ENCODE measurements at places on chromosomes 5 and 9.
A peak's percentile ranks its signal among the peaks of the same experiment; 100 is the strongest.

GRCh38 chr5:123709422-123709821, 197.4 kb downstream of the CSNK1G3 start:
- DNase-seq: no peak

DNA sequence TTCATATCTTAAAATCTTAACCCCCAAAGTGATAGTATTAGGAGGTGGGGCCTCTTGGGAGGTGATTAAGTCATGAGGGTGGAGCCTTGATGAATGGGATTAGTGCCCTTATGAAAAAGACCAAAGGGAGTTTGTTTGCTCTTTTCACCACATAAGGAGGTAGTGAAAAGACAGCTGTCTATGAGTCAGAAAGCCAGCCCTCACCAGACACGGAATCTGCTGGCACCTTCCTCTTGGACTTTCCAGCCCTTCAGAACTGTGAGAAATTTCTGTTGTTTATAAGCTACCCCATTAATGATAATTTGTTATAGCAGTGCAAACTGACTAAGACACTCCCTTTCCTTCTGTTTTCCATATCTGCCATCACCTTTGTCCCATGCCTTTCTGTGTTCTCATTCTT, 20.8 kb downstream of the IFNB1 start:
- DNase-seq: no peak

DNA sequence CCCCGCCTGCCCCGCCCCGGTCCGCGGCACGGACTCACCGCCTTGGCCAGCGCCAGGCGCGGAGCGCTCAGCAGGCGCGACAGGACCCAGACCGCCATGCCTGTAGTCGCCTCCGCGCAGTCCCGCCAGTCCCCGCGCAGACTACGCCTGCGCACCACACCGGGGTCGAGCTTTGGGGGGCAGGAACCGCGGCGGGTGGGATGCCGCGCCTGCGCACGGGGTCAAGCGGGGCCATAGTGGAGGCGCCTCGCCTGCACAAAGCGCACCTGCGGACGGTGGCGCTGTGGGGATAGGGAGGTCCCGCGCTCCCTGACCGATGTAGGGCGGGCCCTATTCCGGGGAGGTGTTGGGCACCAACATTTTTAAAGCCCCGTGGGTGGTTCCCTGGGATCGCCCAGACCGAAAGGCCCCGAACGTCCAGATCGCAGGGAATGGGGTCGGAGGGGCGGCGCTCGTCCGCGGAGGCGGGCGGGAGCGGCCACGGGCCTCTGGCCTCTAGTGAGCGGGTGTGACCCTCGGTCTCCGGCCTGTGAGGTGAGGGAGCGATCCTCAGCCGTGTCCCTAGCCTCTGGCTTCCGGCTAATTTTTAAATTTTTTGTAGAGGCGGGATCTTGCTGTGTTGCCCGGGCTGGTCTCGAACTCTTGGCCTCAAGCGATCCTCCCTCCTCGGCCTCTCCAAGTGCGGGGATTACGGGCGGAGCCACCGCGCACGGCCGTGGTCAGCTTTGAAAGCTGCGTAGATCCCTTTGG, 70.8 kb upstream of the LPCAT1 start:
- no peak for DNase-seq

GRCh38 chr5:91151947-91152346, 231.2 kb downstream of the ARRDC3 start:
- peak; percentile 98 for DNase-seq

DNA sequence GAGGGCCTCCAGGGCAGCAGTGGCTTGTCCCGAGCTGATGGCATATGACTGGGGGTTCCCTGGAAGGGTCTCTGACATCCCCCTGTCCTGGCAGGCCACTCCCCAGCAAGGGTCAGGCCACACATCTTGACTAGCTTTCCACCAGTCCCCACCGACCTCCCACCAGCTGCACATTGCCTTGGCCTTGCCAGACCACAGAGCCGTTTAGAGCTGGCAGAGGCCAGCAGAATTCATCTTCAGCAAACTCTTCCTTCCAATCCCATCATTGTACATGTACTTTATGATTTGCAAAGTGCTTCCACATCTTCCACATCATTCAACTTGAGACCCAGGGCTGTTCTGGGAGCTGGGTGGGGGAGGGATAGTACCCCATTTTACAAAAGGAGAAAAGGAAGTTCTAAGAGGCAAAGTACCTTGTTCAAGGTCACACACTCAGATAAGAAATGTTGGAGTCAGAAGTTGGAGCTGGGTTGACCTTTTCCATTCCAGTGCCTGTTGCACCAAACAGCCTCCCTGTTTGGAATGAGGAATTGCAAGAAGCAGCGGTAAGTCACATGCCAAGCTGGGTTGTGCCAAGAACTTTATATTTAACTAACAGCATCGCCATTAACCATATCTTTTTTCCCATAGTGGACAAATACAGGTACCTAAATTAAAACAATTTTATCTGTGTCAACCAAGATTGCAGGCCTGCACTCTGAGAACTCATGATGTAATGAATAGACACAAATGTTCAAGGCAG, 25.8 kb upstream of the COL15A1 start:
- peak; percentile 3 for DNase-seq

- no peak for DNase-seq
Measured at GRCh38 chr5:168872246-168872645, 293.1 kb upstream of the PANK3 start.

DNA sequence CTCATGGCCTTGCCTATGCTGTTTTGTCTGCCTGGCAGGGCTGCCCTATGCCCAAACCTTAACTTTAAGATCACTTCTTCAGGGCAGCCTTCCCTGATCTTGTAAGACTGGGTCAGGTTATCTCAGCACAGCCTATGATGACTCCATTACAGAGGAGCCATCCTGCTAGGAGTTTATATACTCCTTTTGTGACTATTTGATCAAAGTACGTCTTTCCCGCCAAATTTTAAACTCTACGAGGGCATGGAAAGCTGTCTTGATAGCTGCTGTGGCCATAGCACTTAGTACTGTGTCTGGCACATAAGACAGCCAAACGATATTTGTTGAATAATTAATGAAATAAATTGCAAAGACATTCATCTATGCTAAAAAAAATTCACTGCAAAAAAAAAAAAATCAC, 60.6 kb downstream of the PPP2R2B start:
- DNase-seq: no peak

- no peak for DNase-seq
Measured at GRCh38 chr9:38084556-38084880, 15.5 kb upstream of the SHB start.

GRCh38 chr5:148875205-148875875, 48.9 kb downstream of the ADRB2 start:
- no peak for DNase-seq

DNA sequence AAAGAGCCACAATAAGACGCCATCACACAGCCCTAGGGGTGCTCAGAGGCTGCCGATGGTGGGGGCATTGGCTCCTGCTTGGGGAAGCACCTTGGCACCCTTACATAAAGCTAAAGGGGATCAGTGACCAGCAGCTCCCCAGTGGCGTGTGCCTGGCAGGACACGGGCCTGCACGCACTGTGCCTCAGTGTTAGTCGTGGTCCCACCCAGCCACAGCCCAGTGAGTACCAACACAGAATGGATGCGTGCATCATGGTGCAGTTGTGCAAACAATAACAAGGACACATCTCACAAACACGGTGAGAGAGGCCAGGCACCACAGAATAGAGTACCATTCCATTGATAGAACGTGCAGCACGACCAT, 103.2 kb downstream of the WNK2 start:
- no peak for DNase-seq

GRCh38 chr5:31707329-31707728, 68.4 kb downstream of the PDZD2 start:
- DNase-seq: no peak

DNA sequence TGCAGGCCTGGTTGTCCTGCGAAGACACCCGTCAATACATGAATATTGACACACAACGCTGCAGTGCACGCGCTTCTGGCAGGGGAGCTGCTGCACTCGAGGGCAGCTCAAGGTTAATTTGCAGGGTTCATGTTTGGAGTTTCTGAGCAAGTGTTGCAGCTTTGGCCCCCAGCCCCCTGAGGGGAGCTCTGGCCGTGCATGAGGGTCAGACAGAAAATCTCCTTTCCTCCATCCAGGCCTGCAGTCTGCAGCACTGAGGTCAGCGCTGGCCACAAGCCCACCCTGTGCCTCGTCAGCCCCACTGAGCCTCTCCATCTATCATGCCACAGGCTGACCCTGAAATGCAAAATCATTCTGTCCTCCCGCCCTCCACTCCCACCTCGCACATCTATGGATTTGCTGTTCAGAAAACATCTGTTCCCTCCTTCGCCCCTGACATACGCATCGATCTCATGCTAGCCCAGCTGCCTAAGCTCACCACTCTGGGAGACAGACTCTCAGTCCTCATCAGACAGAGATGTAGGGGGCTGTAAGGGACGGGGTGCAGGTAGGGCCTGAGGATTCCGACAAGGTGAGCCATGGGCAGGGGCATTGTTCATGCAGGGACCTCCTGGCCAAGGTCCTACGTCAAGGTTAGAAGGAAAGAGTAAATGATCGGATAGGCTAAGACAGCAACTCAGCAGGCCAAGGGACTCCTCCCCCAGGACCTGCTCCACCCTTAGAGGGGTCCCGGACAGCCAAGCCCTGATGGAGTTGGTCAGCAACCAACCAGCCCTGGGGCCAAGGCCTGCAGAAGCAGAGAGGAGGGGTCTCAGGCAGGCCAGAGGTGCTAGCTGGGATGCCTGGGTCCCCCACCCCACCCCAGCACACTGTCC, 125.1 kb downstream of the KCNIP1 start:
- DNase-seq: no peak

DNA sequence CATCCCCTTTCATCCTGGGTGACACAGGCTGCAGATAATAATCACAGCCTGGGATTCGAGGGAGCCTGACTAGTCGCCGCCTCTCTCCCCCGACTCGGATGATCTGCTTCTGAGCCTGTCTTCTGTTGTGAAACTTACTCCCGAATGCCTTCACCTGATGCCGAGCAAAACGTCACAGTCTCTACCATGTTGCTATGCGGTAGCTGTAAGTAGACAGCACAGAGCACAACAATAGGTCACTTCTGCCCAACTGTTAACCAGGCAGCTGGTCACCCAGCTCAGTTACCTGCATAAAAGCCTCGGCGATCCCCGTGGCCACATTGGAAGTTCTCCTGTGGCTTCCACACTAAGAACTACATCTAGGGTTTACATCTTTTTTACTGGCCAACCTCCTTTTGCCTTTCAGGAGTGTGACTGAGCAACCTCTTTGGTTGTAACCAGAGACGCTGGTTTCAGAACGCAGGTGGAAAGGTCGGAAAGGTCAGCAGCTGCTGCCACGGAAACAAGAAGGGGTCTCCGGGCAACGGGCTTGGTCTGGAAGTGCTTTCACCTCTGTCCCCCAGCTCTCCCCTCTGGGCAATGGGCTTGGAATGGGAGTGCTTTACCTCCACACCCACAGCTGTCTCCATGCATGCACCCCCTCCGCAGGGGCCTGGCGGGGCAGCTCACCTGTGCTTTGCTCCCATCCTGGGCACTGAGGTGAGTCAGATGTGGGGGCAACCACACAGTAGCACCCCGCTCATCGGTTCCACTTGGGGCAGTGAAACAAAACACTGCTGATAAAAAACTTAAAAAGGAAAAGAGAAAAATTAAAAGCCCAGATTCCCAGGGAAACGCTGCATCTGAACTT, 7.6 kb upstream of the PPP1R26 start:
- DNase-seq: no peak

DNA sequence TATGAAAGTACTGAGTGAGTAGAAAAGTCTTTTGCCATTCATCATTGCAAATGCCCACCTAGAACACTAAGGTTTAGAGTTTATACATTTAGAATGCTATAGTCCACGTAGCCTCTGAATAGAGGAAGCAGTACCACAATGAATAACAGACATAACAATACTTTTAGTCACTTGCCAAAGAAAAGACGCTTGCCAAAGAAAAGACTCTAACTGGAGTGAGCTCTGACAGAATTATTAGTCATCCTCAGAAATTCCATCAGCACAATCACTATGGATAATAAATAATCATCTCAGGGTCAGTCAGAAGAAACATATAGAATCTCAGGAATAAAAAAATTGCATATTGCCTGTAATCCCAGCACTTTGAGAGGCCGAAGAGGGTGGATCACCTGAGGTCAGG, 168.5 kb upstream of the TARS1 start:
- DNase-seq: peak; percentile 64

- DNase-seq: no peak
Measured at GRCh38 chr9:13811876-13812275, 502.1 kb downstream of the NFIB start.

DNA sequence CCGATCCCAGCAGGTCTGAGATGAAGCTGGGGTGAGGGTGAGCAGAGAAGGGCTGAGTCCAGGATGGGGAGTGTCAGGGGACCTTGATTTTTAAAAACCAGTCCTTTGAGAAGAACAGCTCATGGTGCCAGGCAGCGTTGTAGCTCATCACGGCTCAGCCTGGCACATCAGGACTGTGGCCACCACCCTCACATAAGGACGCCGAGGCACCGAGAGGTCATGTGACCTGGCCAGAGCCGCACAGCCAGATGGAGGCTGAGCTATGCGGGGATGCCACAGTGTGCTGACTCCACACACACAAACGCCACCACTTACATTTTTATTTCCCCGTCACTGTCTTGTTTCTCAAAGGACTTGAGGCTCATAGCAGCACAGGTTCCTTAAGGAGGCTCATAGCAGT, 32.9 kb upstream of the CEP72 start:
- DNase-seq: no peak

DNA sequence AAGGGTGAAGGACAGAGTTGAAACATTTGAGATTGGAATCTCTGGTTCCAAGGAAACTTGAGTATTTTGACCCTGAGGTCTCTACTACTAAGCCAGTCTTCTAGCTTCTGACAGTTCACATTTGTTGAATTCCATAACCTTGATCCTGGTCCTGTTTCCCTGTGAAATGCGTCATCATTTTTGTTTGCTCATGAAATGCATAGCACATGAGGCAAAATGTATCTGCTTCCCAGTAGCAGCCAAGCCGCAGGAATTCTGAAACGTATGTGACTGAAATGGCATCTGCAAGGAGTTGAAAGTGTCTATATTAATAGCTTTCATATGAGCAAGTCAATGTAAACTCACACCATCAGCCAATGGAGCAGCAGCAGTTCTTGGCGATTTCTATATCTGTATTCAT, 307.9 kb downstream of the CSNK1G3 start:
- DNase-seq: no peak

DNA sequence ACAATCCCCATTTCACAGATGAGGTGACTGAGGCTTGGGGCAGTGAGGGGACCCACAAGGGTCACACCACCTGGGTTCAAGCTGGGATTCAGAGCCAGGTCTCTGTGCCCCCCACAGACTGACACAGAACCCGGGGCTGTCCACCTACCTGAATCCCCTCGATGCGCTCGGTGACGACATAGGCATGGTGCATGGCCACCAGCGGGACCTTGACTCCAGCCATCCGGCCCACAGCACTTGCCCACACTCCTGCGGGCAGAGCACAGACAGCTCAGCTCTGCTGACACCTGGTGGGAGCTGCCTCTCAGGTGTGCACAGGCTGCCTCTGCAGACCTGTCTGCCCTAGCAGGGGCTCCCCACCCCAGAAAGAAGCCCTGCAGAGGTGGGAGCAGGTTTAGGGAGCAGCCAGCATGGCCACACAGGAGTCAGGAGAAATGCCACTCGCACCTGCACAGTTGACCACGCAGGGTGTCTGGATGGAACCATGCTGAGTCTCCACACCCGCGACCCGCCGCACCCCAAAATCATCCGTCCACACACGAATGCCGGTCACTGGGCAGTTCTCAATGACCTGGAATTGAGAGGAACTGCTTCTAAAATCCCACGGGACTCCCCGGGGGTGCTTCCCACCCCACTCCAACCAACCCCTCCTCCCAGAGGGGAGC, 8.4 kb downstream of the SARDH start:
- DNase-seq: no peak

- no peak for DNase-seq
Measured at GRCh38 chr9:87567001-87567400, 69.3 kb downstream of the DAPK1 start.

- no peak for DNase-seq
Measured at GRCh38 chr9:22657713-22658112, 211.1 kb downstream of the DMRTA1 start.

Measured in epithelial cell of proximal tubule (primary cell).